Germinal center (tissue), 1 donor: ENCODE measurements at places on chromosomes 6 and 20.
A peak's percentile ranks its signal among the peaks of the same experiment; 100 is the strongest.

- DNase-seq, result no peak
Observed at GRCh38 chr6:128598571-128598970, 78.2 kb upstream of the PTPRK start.

DNA sequence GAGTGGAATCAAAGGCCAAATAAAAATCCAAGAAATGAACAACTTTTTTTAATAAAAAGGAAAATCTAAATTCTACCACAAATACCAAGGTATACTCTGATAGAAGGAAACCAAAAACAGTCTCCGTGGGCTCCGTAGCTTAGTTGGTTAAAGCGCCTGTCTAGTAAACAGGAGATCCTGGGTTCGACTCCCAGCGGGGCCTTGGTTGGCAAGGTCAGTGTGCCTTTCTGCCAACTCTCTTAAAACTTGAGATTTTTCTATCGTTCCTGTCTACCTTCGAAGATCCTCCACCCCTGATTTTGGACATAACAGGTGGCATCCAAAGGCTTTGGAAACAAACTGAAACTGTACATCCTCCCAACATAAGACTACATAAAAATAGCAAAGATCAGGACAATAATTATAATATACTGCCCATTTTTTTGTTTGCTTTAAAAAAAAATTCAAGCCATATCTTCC, 197.9 kb downstream of the TRIM27 start:
- DNase-seq, result no peak

GRCh38 chr6:89597988-89598387, 40.6 kb downstream of the LYRM2 start:
- DNase-seq, result no peak

GRCh38 chr20:50111120-50111828, 1.7 kb downstream of the UBE2V1 start:
- no peak for DNase-seq

DNA sequence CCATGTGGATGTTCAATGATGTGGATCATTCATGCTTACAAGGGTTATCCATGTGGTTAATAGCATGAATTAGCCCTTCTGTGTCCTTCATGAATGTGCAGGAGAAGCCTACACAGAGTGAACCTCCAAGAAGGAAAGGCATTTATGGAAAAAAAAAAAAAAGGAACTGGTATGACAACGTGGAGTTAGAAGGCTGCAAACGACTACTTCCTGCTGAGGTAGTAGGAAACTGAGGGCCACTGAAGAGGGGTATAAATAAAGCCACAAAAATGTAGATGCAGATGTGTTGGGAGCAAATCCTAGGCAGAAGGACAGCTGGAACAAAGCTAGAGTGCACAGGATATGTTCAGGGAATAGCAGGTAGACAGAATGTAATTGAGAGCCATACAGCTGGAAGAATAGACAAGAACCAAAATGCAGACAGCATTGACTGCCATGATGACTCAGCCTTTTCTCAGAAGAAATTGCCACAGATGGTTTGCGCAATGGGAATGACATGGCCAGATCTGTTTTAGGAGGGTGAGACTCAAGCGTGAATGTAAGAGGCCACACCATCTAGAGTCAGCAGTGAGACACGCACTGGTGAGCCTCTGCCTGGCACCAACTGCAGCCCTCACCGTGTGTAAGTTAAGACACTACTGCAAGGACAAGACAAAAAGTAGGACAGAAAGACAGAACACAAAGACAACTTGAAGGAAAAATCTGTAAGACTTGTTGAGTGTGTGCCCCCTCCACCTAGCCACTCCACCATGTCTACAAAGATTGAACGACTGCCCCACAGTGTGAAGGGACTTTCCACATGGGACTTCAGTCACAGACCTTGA, 79.8 kb downstream of the KIF13A start:
- DNase-seq, result no peak

DNA sequence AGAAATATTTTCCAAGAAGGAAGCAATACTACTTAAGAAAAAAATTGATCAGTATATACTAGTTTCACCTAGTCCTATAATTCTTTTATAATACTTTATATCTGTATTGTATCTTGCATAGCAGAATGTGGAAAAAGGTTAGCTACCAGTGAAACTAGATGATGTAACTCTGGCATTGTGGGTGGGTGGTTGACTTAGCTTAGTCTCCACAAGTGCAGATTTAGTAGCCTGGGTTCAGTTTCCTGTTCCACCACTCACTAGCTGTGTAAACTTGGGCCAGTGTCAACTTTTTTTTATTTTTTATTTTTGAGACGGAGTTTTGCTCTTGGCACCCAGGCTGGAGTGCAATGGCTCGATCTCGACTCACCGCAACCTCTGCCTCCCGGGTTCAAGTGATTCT, 2.0 kb downstream of the MUC21 start:
- no peak for DNase-seq

DNA sequence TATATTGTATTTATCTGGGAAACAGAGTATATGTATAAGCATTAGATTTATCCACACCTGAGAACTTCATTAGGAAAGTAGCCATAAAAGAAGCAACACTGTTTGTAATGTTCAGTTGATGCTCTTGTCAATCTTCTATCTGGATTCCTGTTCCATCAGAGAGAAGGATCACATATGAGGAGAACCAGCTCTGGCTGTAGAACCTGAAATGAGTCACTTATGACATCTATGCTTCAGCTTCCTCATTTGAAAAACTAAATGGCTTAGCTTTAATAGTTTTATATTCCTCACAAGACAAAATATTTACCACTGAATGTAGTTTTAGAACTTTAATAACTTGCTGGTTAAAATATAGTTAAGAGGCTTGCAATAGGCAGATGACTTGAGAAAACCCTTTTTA, 144.7 kb downstream of the TASP1 start:
- DNase-seq, result no peak

DNA sequence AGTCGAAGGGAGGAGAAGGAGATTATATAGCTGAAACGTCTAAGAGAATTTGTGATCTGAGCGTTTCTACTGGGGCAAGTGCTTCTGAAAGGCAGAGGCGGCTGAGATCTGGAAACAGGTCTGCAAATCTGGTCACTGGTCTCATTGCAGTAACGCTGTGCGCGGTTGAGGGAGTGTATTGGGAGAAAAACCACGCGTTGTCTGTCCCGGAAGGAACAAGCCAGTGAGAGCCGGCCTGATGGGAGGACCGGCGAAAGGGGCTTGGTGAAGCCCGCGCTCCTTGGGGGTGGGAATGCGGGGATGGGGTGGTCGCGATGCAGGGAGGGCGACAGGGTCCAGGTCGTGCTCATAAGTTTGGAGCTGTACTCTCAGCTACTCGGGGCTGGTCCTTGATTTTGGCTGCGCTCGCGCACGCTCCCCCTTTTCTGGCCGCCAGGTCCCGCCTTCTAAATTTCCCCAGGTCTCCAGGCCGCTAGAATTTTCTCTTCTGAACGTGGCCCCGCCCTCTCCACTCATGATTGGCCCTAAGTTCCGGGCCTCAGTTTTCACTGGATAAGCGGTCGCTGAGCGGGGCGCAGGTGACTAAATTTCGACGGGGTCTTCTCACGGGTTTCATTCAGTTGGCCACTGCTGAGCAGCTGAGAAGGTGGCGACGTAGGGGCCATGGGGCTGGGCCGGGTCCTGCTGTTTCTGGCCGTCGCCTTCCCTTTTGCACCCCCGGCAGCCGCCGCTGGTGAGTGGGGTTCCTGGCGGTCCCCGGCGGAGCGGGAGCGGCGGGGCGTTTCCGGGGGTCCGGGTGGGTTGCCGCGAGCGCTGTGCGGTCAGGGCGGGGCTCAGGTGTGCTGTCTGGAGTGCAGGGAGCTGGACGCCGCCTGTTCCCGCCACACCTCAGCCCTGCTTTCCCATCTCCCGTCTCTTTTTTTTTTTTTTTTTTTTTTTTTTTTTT, at the start of gene MICB:
Gene MICB, plus strand, starts transcription at position 615 of the 946 bp plus-strand sequence. Its CDS starts 49 bp downstream, at position 664.
- peak; percentile 82 for DNase-seq

DNA sequence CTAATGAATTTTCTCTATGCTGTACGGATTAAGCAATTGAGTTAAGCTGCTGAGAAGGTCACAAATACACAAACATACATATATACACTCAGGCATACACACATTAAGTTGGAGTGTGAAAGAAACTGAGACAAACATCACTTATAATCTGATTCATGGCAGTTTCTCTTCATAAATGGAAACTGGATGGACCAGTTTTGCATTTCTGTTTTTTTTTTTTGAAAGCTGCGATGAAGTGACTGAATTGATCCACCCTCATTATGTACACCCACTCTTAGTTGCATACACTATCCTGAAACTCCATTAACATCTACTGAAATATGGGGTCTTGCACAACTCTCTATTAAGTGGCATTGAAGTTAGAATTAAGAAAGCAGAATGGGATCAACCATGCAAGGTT, 32.9 kb upstream of the TENT5A start:
- no peak for DNase-seq

DNA sequence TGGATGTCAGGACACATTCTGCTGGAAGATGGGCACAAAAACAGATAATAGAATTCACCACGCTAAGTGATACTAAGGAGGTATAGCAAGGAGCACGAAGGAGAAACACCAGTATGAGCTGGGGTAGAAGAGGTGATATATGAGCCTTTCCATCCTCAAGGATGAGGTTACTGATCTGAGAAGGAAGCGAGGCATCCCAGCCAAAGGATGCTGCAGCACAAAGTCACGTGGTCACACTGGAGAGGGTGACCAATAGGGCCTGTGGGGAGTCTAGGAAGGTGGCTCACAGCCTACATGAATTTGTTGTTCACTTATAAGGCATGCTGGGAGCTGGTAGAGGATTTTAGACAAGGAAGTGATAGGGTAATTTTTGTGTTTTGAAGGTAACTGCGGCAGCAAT, 1.4 kb downstream of the GINS1 start:
- no peak for DNase-seq

DNA sequence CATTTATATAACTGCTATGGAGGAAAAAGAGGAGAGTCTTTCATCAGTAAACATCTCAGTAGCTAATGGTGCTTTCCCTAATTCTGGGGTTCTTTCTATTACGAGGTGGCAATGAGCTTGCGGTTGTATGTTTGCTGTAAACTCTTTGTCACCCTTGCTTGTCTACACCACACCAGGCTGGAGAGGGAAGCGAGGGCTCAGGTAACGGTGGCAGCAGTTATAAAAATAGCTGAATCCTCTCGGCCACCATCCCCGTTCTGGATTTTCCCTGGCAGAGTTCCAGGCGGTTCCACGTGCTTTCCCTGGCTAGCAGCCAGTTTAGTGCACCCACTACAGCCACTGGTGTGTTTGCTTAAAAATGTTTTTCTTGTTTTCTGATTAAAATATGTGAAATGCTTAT, 39.0 kb downstream of the MAS1 start:
- no peak for DNase-seq

DNA sequence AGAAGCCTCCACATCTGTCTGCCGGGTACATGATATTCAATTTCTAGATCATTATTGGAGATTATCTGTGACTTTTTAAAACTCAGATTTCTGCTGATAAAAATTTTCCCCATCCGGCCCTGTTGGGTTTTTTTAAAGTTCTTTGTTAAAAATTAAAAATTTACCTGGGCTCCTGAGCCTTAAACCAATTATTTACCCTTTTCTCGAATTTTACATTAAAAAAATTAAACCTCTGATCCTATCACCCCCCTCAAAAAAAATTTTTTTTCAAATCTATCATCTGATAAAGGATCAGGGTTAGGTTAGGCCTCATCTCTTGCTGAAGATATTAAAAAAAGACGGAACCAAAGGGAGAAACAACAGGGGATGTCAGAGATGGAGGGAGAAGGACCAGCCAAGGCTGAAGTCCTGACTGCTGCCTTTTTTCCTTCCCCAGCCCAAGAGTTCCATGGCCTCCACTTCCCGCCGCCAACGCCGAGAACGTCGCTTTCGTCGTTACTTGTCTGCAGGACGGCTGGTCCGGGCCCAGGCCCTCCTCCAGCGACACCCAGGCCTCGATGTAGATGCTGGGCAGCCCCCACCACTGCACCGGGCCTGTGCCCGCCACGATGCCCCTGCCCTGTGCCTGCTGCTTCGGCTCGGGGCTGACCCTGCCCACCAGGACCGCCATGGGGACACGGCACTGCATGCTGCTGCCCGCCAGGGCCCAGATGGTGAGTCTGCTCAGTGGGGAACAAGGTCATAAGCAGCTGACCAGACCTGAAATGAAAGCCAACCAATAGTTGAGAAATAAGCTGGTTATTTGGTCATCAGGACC, 527 bp downstream of the NFKBIL1 start:
- no peak for DNase-seq

GRCh38 chr6:169953686-169954085, 202.3 kb downstream of the ERMARD start:
- DNase-seq, result no peak

DNA sequence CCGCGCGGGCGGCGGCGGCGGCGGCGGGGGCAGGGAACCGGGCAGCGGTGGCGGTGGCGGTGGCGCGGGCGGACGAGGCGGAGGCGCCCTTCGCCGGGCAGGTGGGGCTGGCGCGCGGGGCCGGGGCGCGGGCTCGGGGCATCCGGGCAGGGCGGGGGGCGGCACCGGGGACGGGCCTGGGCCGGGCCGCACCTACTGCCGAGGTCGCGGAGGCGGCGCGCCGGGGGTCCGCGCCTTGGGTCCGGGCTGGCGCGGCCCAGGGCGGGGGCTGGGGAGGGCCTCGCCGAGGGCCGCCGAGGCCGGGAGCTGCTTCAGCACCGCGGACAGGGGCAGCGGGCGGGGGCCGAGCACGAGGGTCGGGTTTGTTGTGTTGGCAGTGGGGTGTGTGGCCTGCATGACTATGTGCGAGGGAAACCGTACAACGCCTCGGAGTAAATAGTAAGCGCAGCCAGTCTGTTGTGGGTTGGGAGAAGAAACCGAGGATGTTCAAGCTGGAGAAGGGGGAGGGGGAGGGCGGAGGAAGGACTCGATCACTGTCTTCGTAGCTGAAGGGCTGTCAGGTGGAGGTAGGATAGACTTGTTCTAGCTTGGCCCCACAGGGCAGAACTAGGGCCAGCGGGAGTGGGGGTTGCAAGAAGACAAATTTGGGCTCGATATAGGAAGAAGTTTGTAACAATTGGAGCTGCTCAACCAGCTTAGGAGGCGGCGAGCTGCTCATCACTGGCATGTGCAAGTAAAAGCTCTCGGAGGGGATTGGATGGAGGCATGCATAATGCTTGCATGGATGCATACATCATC, 593 bp downstream of the MMP24 start:
- DNase-seq, result peak; percentile 41

DNA sequence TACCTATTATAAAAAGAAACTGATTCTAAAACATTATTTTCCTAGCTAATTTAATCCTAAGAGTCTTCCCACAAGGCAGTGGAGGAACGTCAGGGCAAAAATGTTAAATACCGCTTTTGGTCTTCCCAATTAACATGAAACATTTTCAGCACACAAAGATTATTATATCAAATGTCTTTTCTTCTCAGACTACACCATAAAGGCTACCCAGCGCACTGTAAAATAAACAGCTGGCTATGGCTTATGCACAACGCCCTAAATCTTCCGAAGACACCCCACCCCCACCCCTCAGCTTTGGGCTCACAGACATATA, 1.0 kb downstream of the NUDT3 start:
- DNase-seq, result no peak

- DNase-seq, result no peak
Observed at GRCh38 chr6:14696367-14696766, 549.5 kb upstream of the JARID2 start.

GRCh38 chr6:92791403-92791802, 628.0 kb downstream of the EPHA7 start:
- no peak for DNase-seq

DNA sequence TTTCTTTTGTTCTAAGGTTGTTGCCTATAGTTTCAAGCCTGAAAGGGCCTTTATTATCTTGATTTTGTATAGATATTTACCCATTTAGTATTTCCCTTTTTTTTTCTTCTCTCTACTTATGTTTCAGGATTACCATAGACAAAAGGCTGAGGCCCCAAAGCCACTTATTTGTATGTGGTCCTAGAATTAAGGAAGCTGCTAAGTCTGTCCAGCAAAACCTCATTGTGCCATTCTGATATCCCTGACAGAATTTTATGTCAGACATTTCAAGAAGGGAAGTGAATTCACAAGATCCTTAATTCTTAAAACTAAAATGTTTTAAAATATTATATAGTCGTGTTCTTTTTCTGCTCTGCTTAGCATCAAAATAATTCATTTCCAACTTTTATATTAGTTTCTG, 6.9 kb downstream of the HAO1 start:
- no peak for DNase-seq
